NCI-H748 treated with DMSO at 0.1 percent for 48 hours (cell line): ENCODE measurements at places on chromosomes 4 and X.
A peak's percentile ranks its signal among the peaks of the same experiment; 100 is the strongest.

DNA sequence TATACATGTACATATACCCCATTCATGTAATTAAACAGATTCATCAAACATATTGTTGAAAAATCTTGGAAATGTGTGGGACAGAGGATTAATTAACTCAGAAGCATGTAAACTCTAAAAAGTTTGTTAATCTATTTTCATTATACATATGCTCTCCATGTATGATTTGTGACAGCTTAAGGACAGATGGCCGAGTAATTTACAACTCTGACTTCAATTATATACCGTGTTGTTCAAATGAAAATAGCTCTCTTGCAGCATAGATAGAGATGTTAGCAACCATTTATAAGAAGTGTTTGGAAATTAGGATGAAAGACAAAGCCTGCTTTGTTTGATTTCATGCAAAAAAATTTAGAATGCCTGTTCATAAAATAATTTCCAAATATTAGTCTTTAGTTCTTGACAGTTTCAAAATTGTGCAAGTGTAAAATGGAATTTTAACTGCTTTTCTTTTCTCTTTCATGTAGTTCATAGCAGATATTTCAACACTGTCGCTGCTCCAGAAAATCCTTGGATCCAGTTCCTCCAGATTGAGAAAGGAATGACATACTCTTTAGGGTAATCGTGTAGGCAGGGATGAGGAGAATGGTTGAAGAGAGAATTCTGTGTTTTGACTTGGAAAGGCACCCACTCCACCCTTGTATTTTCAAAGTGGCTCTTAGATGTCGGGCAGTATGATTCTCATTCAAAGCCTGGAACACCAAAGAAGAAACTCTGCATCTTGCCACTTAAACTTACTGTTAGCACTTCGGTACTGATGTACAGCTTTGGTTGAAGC is 23.1 kb downstream of the AFF2 start:
- DNase-seq: no peak

DNA sequence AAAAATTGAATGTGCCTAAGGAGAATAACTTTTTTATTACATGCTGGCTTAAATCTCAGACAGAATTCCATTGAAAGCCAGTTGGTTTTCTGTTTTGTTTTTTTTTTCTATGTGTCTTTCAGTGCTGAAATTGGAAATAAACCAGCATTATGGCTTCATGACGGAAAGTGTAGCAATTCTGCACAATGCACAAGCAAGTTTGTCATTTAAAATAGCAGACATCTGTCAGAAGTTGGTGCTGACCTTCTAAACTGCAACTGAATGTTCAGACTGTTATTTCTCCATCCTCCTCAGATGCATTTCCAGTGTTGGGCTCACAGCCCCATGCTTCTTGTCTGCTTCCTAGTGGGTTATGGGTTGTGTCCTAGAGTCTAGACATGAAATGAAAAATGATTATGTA is 107.2 kb upstream of the LIMCH1 start:
- no peak for DNase-seq

GRCh38 chr4:126544276-126544675 is 1088.5 kb upstream of the INTU start:
- DNase-seq: no peak

GRCh38 chr4:98608356-98608755 is 50.1 kb downstream of the TSPAN5 start:
- DNase-seq: no peak

GRCh38 chr4:7342223-7343080 is 92.3 kb downstream of the PSAPL1 start:
- DNase-seq: no peak

- no peak for DNase-seq
Measured at GRCh38 chr4:101282076-101282844, 65.1 kb downstream of the PPP3CA start.

DNA sequence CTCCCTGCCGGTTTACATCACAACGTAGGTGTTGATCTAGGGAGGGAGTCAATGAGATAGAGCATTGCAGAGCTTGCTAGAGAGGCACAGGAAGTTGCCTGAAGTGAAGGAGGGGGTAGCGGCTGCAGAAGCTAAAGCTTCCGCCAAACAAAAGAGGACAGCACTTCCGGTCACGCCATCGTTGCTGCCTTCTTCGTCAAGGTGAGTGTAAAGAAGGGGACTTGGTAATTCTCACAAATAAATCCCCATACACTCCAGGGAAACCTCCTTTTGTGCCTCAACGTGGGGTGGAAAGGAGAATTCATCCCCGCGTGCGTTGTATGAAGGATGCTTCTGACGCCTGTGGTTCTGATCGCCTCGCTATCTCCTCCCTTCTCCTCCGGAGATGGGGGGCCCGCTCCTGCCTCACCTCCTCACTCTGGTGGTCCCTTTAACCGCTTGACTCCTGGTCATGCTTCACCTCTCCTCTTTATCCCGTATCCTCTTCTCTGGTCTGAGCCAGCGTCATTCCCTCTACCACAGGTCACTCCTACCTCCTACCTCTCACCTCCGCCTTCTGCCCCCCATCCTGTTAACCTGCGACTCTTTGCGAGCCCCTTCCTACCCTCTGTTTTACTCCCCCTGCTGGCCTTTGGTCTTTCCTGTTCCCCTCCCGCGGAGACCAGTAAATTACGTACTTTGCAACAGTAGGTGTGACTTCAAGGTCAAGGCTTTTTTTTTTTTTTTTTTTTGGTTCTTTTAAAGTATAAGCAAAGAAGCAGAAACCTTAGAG is 59.9 kb downstream of the GSPT2 start:
- peak; percentile 71 for DNase-seq

DNA sequence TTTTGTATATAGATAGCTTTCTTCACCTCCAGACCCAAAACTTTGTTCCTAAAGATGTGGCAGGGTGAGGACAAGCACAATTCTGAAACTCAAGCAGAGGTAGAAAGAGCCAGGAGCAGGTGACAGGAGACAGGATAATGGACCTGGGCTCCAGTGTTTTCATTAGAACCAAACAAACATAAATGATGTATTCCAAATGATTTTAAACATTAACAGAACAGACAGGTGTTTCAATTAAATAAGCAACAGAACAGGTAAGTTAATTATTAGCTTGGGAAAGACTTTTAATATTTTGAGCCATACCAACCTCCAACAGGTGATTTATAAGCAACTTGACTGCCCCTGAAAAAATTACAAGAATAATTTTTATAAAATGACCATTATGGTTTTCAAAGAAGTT is 459.4 kb upstream of the LCORL start:
- DNase-seq: peak; percentile 22

GRCh38 chr4:69995526-69996016 is at the start of gene STATH:
Gene STATH, plus strand, starts transcription at chr4:69995966. Its CDS starts 2,472 bp downstream, at chr4:69998438.
- no peak for DNase-seq

- no peak for DNase-seq
Measured at GRCh38 chrX:136711147-136711546, 63.2 kb downstream of the CD40LG start.

DNA sequence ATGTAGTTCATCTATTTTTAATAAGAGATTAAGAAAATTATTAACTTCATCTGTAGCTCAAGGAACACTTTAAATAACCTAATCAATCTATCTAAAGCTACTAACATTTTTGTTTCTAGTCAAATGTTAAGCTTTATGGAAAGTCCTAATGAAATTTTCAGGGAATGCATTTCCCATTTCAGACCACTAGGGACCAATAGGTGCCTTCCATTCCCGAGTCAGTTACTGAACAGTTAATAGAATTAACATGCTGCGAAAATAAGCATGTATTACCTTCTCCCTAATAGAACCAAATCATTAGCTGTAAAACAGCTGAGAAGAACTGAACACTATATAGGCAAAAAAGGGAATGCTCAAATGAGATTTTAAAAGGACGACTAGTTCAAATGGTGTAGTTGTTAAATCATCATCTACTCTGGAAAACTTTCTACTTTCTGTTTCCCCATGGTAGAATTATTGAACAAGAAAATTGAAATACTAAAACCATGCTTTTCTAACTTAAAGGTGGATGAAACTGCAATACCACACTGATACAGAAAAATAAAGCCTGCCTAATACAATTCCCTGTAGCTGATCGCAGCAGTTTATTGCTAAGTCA is 22.5 kb downstream of the STX18 start:
- no peak for DNase-seq

DNA sequence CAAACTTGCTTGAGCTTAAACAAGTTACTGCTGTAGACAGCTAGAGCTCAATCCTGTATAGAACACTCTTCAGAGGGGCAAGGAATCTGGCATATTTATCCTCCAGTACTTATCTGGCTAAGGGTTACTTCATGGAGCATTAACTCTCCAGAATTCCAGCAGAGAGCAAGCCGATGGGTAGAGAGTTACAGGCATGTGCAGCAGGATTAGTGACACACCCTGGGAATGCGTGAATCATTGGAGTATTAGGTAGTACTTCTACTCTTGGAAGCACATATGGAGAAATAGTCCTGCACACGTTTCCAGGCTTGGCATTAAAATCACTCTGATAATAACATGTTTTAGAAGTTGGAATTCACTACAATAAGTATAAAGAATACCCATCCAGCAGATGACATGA is 35.4 kb downstream of the GRXCR1 start:
- DNase-seq: no peak

DNA sequence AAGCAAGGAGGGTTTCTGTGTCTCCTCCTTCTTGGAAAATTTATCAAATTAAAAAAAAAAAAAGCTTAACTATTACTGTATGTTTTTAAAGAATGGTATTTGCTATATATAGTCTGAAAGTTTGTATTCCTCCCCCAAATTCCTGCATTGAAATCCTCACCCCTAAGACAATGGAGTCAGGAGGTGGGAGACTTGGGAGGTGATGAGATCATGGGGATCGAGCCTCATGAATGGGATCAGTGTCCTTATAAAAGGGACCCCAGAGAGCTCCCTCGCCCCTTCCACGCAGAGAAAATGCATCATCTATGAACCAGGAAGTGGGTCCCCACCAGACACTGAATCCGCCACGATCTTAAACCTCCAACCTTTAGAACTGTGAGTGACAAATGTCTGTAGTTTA is 50.1 kb downstream of the DHRSX start:
- no peak for DNase-seq

- no peak for DNase-seq
Measured at GRCh38 chr4:57041020-57041419, 62.3 kb downstream of the POLR2B start.

DNA sequence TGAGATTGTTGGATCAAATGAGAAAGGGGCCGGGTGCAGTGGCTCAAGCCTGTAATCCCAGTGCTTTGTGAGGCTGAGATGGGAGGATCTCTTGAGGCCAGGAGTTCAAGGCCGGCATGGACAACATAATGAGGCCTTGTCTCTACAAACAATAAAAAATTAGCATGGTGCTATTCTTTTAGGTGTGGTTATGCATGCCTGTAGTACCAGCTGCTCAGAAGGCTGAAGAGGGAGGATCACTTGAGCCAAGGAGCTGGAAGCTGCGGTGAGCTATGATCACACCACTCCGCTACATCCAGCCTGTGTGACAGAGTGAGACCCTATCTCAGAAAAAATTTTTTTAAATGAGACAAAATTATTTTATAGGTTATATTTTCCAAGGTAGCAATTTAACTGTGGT is 49.7 kb upstream of the TMEM150C start:
- DNase-seq: no peak

- DNase-seq: no peak
Measured at GRCh38 chrX:12002876-12003275, 135.4 kb upstream of the FRMPD4 start.

GRCh38 chrX:18422325-18422724 is 3.1 kb upstream of the CDKL5 start:
- no peak for DNase-seq

GRCh38 chrX:3244955-3245354 is 101.5 kb downstream of the MXRA5 start:
- no peak for DNase-seq

DNA sequence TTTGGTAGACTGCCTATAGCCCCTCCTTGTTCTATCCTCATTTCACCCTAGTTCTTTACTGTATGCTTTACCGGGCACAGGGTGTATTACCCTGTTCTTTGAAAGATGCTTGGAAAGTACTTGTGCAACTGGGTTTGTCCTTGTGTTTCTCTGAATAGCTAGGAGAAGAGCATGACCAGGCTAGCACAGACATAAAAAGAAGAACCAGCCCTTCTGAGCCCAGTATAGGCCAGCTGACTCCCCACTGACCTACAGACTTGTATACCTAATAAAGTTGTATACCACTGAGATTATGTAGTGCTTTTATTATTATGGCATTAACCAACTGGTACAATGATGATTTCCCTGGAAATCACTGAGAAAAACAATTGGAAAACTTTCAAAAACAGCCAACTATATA is 15.0 kb downstream of the CFI start:
- no peak for DNase-seq

GRCh38 chr4:89254847-89255246 is 52.8 kb downstream of the GPRIN3 start:
- no peak for DNase-seq

DNA sequence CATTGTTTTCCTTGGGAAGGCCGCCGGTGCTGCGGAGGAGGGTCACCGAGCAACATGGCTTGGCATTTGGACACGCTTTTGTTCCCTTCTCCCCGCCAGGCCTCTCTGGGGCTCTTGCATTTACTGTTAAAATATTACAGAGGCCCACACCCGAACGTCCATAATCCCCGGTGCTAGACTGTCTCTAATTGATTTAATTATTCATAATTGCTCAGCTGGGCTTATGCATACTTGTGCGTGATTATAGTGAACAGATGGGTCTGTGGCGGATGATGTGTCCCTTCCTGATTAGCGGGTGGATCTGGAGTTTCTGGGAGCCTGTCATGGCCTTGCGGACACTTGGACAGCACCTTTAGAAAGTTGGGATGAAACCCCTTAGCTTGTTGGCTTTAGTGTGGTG is 100.2 kb upstream of the MSX1 start:
- DNase-seq: no peak
